ENCODE measurements at places on chromosomes 2 and 18.

DNA sequence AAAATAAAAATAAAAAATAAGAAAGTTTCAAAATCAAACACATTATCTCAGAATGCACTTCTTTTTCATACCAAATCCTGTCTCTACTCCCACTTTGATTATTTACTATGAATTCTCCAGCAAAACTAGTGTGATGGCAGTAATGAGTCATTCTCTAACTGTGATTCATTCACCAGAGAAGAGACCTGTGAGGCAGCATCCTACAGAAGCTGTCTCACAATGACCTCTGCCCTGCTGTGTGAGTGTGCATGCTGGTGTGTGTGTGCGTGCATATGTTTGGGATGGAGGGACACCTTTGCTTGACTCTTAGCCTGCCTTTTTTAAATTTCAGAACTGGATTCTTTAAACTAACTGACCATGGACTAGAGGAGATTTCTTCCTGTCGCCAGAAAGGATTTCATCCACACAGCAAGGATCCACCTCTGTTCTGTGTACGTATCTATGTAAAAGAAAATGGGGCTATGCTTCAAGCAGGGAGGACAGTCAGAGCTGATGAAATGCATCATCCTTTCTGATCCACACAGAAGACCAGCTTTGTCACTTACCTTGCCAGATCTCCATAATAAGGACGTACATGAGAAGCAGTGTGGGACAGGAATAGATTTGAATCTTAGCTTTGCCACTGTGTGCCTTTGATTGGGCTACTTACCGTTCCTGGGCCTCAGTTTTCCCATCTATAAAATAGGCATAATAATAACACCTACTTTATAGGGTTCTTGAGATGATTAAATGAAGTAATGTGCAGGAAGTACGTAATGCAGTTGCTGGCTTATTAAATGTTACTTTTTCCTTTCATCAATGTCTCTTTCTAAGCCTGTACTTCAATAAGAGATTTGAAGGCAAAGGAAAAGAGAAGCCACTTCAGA lies 31.2 kb downstream of the STAMBP start:
- no peak for DNase-seq

GRCh38 chr2:129936334-129936934 lies 43.0 kb upstream of the RAB6C start:
- no peak for DNase-seq

- no peak for DNase-seq
Measured at GRCh38 chr18:58263055-58263957, 219.3 kb downstream of the NEDD4L start.

- DNase-seq, result no peak
Measured at GRCh38 chr2:64832936-64833335, 156.3 kb upstream of the SLC1A4 start.

DNA sequence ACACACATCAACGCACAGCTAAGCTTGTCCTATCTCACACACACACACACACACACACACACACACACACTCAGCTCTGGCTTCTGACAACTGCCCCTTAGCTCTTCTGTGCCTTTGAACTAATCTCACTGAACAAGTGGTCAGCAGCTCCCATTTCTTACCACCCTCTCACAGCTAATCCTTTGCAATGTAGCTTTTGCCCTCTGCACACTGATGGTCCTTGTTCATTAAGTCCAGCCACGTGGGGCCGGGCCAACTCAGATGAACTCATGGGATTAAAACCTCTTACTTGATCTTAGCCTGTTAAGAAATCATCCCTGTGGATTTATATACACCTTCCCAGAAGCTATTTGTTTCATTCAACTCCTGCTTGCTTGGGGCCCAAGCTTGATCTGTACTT lies 36.6 kb downstream of the DPYSL5 start:
- no peak for DNase-seq

DNA sequence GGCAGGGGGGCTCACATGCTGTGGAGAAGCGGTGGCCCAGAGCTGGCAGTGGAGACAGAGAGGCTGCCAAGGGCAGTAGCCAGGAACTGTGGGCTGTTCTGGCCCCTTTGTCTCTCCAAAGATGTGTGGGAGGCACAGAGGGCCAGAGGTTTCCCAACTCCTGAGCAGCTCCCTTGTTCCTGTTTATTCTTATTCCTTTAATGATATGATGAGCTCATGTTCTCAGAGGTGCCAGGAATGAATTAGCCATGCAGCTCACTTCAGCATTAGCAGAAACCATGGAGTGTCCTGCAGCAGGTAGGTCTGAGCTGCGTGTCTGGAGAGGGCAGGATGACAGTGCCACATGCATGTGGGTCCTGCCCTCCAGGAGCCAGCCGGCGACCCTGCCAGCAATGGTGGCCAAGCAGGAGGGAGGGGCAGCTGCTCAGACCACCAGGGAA lies 77.9 kb upstream of the FZD7 start:
- no peak for DNase-seq

GRCh38 chr2:41940060-41940744 lies 107.6 kb upstream of the PKDCC start:
- no peak for DNase-seq

DNA sequence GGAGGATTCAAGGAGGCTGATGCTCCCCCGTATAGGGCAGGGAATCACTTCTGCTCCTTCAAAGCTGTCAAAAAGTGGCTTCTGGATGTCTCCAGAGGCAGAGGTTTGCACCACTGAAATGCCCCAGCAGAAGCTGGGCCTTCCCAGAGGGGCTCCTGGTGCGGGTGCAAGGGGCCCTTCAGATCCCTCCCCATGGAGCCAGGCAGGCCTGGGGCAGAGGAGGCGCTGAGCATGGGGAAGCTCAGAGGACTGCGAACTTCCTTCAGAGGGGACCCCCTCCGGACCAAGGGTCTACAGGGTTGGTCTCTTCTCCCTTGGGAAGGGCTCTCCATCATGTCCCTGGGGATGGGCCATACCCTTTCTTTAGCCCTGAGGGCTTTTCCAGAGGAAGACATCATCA lies 341.2 kb downstream of the DYSF start:
- no peak for DNase-seq

GRCh38 chr2:124810132-124810531 lies 785.0 kb downstream of the CNTNAP5 start:
- DNase-seq, result no peak

DNA sequence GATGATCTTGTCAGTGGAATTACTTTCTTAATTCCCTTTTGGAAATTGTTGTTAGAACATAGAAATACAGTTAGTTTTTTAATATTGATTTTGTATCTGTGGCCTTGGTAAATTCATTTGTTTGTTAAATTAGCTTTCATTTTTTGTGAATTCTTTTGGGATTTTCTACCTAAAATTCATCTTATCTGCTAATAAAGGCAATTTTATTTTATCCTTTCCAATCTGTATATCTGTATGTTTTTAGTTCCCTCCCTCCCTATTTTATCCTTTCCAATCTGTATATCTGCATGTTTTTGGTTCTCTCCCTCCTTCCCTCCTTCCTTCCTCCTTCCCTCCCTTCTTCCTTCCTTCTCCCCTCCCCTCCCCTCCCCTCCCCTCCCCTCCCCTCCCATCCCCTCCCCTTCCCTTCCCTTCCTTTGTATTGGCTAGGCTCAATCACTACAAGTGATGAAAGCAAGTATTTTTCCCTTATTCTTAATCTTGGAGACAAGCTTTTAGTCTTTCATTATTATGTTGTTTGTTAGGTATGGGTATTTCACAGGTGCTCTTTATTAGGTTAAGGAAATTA lies 244.4 kb downstream of the ALK start:
- no peak for DNase-seq

DNA sequence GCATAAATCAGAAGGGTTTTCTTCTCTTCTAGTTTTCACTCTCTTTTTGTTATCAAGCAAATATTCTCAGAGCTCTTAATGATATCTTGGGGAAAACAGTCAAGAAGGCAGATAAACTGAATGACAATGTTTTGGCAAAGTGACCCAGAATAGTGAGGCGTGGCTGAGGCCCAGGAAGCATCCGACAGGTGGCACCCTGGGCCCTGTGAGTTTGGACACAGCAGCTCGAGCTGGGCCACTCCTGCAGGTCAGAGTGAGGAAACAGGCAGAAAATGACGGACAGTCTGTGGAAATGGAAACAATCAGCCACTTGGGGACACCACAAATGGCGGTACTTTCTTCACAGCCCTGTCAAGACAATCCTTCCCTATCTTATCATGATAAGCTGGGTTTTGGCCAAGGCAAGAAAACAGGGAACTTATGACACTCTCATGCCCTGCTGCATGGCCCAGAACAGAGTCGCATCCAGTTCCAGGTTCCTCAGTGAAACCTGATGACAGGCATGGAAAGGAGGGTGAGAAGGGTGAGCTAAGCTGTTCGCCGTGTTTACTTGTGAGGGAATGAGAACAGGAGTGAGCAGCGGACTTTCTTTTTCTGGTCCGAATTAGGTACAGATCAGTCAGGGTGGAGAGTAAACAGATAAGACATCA lies 32.1 kb downstream of the MRPL44 start:
- DNase-seq, result no peak

DNA sequence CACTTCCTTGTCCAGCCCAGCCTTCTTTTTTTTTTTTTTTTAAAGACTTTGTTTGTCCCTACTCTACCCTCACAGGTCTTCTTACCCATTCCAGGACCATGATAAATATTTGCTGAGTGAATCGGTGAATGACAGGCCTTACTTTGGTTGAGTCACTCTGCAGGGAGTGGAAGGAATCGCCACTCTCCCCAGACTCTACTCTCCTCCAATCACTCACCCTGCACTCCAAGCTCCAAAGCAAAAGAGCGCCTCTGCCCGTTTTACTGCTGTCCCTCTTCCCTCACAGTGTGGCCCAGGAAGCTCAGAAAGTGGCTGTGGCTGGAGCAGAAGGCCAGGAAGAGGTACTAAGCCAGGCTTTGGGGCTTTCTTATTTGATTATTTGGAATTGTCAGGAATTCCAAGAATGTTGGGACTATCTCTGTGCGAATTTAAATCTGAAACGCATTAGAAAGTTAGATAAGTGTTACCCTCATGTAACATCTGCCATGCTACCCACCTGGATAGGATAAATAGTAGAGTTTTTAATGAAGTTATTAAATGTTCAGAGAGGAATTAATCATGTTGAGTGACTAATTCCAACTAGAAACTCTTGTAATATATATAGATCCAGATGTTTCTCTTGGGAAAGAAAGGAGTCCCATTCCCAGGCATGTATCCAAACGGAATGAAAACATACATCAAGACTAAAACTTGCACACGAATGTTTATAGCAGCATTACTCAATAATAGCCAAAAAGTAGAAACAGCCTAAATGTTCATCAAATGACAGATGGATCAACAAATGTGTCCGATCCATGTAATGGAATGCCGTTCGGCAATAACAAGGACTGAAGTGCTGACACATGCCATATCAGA lies 43.0 kb upstream of the CHMP1B start:
- DNase-seq, result no peak

DNA sequence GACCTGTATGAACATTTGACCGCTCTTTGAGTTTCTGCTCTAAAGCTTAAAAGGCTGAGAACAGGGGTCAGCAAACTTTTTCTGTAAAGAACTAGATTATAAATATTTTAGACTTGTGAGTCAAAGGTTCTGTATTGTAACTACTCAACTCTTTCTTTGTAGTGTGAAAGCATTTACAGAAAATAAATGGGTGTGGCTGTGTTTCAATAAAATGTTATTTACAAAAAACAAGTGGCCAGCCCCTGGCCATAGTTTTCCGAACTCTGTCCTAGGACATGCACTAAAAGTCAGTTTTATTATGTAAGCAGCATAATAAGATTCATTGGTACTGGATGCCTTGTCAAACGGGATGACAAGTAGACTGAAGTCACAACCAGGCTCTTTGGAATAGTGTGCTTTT lies 434.9 kb downstream of the ZEB2 start:
- DNase-seq, result no peak

DNA sequence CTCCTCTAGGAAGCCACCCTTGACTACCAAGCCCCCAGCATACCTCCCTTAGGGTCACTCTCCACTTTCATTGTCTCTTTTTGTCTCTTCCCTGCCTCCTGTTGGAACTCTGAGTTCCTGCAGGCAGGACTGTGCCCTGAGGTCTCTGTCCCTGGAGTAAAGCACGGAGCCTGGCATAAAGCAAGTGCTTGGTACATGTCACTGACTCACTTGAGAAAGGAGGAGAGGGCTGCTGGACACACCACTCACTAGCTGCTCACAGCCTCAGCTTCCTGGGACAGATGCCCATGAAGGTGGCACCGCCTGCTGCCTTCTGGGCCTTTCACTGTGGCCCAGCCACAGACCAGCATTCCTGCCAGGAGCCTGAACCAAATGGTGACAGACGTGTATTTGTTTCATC lies 64.4 kb downstream of the RPIA start:
- DNase-seq, result no peak

- no peak for DNase-seq
Measured at GRCh38 chr2:233829193-233830110, 24.9 kb downstream of the HJURP start.

DNA sequence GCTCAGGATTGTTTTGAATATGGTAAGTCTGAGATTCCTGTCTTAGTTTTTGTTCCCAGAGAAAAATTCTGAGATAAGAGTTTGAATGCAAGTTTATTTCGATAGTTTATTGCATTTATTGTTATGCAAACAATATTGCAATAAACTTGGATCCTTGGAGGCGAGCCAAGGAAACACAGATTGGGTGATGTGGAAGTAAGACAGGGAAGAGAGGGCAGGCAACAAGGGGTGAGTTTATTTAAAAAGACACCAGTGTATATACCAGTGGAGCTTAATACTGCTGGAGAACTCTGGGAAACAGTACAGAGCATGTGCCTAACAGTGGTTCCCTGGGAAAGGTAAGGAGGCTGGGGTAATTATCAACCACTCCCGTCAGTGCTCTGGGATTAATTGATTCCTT lies 87.5 kb upstream of the NEDD4L start:
- DNase-seq, result no peak

DNA sequence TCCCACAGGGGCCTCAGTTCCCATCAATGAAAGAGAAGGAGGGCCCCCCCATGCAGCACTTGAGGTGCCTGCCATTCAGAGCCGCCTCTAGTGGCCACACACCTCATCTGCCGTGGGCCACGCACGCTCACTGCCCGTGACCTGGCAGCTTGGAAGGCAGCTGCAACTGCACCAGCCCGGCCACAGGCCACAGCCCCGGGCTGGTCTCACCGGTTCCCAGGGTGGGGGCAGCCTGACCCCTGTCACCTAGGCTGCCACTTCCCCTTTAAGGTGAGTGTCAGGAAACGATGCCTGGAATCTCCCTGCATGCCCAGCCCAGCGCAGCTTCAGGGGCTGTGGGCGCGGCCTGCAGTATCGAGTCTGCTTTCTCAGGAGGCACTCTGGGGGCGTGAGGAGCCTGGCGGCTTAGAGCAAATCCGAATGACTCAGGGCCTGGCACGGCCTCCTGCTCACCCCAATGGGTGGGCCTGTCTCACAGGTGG lies 2.6 kb downstream of the MAB21L4 start:
- no peak for DNase-seq

GRCh38 chr2:203710952-203711351 lies 4.5 kb downstream of the CD28 start:
- DNase-seq, result no peak

GRCh38 chr18:63960891-63961290 lies 9.0 kb upstream of the SERPINB8 start:
- no peak for DNase-seq

GRCh38 chr18:25425024-25425423 lies 73.1 kb upstream of the ZNF521 start:
- DNase-seq, result no peak

DNA sequence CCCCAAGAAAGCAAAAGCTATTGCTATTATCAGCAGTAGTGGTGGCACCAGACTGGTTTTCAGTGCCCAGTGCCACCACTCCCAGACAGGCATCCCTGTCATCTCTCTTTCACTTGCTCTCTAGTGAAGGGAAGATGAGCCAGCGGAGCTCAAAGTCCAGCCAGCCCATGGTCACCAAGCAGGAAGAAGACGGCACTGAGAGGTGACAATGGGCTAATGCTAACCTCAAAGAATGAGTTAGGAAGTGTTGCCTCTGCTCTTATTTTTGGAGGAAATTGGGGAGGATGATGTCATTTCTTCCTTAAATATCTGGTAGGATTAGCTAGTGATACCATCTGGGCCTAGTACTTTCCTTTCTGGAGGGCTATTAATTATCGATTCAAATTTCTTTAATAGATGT lies 1.7 kb downstream of the SP140 start:
- no peak for DNase-seq
